Neural crest cell (in vitro differentiated cells): ENCODE measurements at places on chromosomes 12 and 14.

GRCh38 chr12:20628226-20628787 is 66.8 kb upstream of the SLCO1C1 start:
- no peak for DNase-seq

DNA sequence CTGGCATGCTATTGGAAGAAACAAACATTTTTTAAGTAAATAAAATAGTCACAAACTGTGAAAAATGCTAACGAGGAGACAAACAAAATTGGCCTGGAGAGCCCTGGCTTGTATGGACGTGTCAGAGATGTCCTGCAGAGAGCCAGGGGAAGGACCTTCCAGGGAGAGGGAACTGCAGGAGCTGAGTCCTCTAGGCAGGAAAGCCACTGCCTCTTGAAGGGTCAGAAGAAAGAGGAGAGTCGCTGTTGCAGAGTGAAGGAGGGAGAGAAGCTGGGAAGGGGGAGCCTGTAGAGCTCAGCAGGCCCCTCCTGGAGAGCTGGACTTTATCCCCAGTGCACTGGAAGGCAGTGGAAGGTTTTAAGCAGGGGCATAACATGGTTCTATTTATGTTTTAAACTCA is 80.3 kb upstream of the PWP1 start:
- no peak for DNase-seq

DNA sequence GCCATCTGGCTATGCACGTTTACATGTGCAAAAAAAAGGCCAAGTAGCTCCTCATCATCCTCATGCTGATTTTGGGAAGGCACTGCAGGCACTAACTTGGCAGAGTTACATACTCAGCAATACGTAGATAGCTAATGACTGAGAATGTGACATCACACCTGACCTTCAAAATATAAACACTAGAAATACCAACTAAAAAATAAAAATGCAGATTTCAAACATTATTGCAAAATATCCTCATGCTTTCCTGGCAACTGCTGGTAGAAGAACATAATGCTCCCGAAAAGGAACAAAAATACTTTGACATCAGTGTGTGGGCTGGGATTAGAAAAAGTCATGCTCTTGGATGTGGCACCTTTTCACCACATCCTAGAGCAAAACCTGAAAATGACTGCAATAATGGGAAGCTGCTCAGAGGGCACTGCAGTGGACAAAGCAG is 153.2 kb upstream of the ABCD2 start:
- no peak for DNase-seq

DNA sequence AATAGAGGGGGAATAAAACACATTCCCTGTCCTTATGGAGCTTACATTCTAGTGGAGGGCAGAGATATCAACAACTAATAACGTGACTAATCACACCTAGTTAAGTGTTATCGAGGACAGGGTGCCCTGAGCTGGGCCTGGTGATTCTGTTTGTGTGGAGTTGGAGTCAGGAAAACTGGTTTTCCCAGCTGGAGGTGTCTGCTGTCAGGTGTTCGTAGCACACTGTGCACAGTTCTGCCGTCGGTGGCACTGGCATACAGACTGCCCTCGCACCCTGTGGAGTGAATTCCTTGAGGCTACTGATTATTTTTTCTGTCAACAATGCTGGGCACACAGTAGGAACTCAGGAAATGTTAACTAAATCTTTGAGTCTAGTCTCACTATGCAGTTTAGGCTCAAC is 900 bp upstream of the MTERF2 start:
- no peak for DNase-seq
